ENCODE measurements at places on chromosomes 2 and 18.

DNA sequence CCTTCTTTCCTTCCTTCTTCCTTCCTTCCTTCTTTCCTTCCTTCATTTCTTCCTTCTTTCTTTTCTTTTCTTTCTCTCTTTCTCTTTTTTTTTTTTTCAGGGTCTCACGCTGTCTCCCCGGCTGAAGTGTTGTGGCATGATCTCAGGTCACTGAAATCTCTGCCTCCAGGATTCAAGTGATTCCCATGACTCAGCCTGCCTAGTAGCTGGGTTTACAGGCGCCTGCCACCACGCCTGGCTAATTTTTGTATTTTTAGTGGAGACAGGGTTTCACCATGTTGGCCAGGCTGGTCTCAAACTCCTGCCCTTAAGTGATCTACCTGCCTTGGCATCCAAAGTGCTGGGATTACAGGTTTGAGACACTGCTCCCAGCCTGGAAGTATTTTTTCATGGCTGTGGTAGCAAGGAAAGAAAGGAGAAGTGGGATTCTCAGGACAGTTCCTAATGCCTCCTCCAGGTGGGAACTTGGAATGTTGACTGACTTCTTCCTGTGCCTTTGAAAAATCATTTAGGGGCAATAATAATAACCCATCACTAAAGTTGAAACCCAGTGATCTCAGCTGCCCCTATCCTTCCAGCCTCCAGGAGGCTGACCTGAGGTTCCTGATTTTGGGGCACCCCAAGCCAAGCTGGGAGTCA, 89.3 kb upstream of the CELF4 start:
- DNase-seq = no peak

GRCh38 chr2:122822319-122822718, 1066.9 kb downstream of the TSN start:
- DNase-seq = no peak

DNA sequence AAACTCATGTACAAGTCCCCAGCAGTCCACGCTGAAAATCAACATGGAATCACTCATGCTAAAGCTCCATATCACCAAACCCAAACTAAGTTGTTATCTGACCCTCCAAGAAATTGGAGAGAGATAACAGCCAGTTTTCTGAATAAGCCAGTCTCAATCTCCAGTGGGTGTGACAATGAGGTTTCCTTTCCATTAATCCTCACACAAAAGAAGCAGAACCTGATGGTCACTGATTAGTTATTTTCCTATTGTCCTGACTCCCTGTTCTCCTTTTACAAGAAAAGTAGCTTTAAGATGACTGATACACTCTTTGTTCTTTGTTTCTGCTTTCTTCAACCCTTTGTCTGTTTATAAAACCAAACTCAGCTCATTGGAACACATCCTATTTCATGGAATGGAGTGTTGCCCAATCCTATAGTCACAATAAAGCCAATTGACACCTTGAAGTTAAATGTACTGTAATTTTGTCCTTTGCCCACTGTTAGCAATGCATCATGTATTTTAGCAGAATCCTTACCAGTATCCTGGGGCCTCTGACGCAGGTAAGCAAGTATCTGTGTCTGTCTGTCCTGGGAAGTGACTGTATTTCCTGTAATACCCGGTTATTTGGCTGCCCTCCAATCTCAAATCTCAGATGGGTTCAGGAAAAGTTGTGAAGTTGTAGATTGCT, 30.6 kb upstream of the SH3RF3 start:
- DNase-seq = no peak

DNA sequence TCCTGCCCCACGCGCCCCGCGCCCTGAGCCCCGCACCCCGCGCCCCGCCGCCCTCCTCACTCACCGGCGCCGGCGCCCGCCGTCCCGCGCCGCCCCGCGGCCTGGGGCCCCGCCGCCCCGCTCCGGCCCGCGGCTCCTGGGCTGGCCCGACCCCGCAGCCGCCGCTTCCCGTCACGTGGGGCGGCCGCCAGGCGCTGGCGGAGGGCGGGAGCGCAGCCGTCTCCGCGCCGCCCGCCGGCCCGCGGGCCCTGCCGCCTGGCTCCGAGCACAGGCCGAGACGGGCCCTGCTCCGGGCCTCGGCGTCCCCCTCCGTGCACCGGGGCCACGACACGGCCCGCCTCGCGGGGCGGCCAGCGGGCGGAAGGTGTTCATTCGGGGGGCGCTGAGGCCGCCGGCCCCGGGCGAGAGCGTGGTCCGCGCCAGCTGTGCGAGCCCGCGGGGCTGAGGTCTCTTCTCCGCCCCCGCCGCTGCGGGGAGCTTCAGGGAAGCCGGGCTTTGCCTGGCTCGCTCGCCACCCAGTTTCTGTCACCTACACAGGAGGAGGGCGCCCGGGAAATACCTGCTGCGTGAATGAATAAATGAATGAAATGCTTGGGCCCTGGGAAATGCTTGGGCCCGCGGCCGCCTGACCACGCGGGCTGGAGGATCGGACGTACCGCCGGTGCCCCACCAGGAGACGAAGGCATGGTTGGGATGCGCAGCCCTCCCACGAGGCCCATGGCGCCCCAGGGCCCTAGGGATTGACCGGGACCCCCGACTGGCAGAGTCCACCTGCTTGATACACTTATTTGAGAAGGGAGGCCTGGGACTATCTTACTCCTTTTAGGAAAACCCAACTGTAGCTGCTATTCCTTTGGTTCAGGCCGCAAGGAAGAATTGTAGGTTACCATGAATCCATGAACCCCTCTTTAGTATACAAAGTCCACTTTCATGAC, at the start of gene TGFBRAP1:
Gene TGFBRAP1 (minus strand): TSS at position 175 of the 935 bp plus-strand sequence. CDS start 21,434 bp downstream, outside the sequence.
- no peak for DNase-seq

GRCh38 chr2:192544371-192544955, 349.7 kb upstream of the TMEFF2 start:
- no peak for DNase-seq

Measured in stimulated activated CD8-positive, alpha-beta memory T cell treated with anti-CD3 and anti-CD28 coated beads, Interleukin-7, amount 100 ng/mL, for 1 hour (primary cell).